ENCODE measurements at places on chromosomes 2 and 18.

DNA sequence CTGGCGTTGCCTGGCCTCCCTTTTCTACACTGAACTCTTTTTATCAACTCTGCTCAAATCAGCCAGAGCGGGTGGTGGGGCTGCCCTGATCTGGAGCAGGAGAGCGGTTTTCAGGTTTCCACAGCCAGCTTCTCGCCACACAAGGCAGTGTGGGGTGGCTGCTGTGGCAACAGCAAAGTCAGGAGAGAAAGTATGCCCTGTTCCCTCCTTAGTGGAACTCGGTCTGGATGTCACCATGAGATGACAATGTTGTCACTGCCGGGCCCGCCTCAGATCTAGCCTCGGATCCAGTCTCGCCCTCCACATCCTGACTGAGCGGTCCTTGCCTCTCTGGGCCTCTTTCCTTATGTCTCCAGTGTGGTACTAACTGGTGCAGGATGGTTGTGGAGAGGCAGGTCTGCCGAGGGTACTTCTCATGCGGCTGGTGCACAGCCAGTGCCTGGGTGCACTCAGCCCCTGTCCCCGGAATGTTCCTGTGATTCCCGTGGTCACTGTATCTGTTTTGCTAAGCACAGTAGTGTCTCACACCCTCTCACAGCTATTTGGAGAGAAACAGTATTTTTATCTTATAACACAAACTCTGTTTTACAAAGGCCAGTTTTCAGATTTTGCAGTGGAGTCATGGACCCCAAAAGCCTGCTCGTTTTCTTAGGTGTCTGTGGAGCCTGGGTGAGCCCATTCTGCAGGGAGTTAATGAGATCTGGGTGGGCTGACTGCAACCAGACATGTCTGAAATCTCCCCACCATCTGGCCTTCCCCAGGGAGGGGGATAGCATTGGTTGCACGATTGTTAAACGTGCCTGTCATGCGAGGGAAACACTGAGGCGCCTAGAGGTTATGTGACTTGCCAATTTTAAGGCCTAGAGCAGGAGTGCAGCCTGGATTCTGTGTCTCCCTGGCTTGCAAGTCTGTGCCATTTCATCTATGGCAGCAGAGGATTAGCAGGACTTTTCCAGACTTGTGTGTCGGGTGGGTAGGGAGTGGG is 261.1 kb upstream of the AGAP1 start:
- DNase-seq: no peak

DNA sequence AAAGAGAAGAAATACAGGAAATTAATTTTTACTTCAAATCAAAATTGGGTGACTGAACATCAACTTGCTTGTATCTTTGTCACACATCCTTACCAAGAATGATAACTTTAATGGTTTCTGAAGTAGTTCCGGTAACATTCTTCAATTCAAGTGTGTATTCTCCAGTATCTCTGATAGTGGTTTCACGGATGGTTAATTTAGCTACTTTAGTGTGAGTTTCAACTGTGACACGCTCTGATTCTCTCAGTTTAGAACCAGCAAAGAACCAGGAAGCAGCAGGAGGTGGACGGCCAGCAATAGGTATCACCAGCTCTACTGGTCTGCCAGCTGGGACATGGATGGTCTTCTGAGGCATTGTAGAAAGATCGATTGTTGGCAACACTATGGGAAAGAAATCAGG is 62.3 kb downstream of the PLEKHA3 start:
- DNase-seq: no peak

DNA sequence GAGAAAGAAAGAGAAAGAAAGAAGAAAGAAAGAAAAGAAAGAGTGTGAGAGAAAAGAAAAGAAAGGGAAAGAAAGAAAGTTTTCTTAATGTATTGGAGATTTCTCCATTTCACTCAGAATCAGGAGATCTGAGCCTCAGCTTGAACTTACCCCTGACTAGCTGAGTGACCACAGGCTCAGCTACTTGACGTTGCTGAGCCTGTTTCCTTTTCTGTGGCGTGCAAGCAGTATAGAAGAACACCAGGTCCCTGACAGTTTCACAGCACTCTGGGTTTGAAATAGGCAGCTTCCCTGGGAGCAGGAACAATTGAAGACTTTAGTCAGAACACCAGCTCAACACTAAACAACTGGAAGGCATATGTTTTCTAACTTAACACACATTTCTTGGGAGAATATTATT is 44.7 kb downstream of the MARCO start:
- DNase-seq: no peak

- DNase-seq: no peak
Measured at GRCh38 chr18:28457784-28458183, 280.9 kb upstream of the CDH2 start.

DNA sequence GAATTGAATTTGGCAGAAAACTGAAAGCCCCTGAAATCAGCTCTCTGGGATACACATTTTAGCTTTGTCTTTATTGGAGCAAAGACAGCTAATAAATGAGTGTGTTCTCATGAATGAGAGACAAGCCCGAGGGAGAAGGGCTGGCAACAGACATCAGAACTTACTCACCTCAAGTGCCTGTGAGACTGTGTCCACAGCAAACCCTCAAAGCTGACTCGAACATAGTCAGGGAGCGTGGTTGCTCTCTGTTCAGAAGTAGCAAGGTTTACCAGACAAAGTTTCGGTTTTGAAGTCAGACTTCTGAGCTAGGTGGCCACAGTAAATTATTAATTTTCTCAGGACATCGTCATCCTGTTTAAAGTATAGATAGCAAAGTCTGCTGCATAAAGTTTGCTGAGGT is 207.9 kb downstream of the CMPK2 start:
- DNase-seq: no peak

GRCh38 chr2:162430323-162430722 is 86.4 kb downstream of the GCA start:
- DNase-seq: no peak

GRCh38 chr2:64262071-64262470 is 117.9 kb upstream of the PELI1 start:
- DNase-seq: no peak

DNA sequence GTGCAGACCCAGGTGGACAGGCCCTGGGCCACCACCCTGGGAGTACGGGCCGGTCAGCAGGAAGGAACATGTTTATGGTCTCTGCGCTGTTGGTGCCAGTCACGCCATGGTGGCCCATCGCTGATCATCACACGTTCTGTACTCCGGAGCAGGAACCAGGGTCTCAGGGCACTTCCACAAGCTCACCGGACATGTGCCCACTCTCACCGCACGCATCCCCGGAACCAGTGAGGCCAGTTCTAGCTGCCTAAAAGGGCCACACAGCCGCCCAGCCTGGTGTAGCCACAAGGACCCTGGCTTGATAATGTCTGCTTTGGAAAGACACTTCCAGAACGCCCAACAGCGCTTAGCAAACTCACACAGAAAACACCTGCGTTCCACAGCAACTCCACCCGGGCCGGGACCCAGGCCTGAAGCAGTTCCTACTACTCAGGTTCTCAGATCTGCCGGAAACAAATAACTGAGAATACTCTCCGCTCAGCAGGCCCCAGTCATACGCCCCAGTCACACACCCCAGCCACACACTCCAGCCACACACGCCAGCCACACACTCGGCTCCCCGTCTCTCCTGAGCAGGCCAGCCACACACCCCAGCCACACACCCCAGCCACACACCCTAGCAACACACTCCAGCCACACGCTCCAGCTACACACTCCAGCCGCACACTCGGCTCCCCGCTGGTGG is 123.3 kb downstream of the HDAC4 start:
- no peak for DNase-seq

DNA sequence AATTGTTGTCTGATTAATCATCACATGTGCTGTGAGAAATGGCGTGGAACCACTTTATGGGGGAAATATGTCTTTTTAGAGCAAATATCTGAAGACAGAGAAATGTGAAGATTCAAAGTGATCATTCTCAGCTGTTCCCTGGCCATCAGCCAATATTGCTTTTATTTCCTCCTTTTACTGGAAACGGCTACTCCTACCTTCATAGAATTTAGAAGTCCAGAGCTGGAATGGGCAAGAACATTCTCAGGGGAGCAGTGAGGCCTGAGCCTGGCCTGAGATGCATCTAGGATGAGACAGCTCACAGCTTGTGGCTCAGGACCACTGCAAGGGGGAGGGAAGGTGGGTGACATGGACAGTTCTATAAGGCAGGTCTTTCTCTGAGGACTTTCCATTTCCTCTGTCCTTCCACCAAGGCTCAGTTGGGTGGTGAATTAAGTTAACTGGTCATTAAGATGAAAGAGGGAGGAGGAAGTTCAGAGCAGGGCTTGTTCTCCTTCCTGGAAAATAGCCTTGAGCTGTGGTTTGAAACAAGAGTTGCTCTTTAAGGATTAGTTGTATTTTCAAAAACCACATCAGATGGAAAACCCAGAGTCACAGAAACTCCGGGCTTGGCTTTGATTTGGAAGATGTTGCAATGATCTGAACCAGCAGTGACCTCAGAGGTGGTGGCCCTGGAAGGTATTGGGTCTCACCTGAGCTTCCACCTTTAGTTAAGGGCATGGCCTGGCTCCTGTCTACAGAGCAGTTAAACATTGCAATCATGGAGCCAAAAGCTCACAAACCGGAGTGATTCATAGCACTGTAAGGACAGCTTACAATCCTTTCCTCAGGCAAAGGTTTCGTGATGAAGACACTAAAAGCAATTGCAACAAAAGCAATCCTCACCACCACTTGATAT is 144.3 kb downstream of the VAPA start:
- DNase-seq: no peak

DNA sequence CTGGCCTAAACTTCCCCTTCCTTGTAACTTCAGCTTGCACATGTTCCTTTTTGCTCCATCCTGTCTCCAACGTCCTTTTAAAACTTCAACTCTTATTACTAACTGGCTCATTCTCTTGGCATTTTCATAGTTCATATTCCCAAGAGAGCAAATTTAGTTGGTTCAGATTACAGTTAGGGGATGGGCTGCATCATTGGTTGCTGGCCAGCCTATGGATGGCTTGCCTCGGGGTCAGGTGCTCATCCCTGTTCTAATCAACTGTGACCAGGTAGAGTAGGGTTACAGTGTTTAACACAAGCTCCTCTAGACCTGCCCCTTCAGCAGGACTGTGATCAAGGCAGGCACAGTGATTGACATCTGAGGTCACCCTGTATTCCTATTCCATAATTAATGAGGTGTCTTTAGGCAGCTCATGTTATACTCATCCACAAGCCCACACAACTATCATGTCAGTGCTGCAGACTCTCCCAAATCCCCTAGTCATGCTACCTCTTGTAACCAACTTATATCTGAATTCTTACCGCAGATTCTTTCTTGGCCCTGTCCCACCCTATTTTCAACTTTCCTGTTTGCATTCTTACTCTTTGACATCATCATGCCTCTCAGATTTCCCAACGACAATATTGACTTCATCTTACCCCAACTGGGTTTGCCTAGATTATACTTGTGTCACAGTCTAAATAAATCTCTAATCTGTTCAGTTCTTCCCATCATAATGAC is 293.3 kb downstream of the MTX2 start:
- DNase-seq: no peak

GRCh38 chr2:173942861-173943523 is 22.2 kb downstream of the SP3 start:
- no peak for DNase-seq

GRCh38 chr18:44654573-44654972 is 26.1 kb upstream of the SETBP1 start:
- no peak for DNase-seq

All from stimulated activated CD4-positive, alpha-beta T cell treated with anti-CD3 and anti-CD28 coated beads, Interleukin-4, amount 100 ng/mL, for 1 hour (primary cell).